ENCODE measurements at places on chromosomes 11 and 22.

GRCh38 chr11:33692013-33692504 lies 8.6 kb downstream of the C11orf91 start:
- DNase-seq: no peak

DNA sequence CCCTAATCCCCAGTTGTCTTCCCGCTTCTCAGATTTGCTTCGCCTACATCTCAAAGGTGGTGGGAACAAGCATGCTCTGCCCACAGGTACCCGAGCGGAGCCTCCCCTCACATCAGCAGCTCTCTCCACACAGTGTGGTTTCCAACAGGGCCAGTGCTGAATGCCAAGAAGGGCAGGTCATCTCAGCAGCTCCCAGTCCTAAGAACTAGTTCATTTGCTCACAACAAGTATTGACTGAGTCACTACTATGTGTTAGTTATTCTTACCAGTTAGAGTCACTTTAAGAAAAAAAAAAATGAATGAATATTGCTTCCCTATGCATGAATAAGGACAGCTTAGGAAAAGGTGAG lies 66.2 kb downstream of the THAP12 start:
- DNase-seq: no peak

DNA sequence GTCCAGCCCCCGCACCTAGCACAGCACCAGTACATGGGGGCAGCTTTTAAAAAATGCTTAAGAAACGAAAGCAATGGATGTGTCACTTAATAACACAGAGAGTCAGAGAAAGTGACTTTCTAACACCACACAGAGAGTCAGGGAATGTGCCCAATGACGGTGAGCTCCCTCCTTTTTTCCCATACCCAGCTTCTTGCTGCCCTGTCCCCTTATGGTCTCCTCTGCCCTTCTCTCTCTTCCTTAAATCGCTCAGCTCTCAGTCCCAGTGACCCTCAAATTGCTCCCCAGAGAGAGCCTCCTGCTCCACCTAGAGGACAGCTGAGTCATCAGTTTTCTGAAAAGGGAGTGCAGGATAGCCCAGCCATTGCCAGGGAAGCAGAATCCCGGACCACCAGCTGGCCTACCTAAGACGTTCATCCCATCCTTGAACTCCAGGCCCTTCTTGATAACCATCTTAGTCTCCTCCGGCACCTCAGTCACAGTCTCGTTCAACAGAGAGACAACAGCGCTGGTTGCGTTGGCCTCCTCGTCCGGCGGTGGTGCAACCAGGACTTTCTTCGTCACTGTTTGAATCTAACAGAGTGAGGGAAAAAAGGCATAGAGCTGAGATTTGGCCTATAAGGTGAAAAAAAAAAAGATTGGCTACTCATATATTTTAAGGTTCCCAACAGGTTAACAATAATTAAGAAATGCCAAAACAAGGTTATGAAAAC lies 113.5 kb downstream of the SLC1A2 start:
- peak; percentile 14 for DNase-seq

DNA sequence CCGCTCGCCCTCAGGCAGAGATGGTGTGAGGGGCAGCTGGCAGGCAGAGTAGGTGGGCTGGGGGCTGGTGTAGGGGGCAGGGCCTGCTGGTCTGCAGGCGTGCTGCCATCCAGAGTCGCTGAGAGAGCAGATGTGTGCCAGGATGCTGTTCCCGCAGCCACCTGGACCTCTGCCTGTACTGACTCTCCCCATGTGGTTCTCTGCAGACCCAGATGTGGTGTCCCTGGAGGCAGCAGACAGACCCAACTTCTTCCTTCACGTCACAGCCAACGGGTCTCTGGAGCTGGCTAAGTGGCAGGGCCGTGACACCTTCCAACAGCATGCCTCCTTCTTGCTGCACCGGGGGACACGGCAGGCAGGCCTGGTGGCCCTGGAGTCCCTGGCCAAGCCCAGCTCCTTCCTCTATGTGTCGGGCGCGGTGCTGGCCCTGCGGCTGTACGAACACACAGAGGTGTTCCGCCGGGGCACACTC lies 58.6 kb downstream of the OTOG start:
- DNase-seq: no peak

GRCh38 chr11:64687204-64687603 lies 35.8 kb downstream of the NRXN2 start:
- no peak for DNase-seq

- DNase-seq: no peak
Observed at GRCh38 chr22:30890686-30891442, 77.7 kb downstream of the MORC2 start.

- no peak for DNase-seq
Observed at GRCh38 chr22:21055880-21056319, 10.2 kb downstream of the LRRC74B start.

GRCh38 chr11:7936615-7937014 lies 4.9 kb downstream of the OR10A3 start:
- DNase-seq: no peak

- no peak for DNase-seq
Observed at GRCh38 chr22:33139937-33140336, 81.8 kb upstream of the SYN3 start.

DNA sequence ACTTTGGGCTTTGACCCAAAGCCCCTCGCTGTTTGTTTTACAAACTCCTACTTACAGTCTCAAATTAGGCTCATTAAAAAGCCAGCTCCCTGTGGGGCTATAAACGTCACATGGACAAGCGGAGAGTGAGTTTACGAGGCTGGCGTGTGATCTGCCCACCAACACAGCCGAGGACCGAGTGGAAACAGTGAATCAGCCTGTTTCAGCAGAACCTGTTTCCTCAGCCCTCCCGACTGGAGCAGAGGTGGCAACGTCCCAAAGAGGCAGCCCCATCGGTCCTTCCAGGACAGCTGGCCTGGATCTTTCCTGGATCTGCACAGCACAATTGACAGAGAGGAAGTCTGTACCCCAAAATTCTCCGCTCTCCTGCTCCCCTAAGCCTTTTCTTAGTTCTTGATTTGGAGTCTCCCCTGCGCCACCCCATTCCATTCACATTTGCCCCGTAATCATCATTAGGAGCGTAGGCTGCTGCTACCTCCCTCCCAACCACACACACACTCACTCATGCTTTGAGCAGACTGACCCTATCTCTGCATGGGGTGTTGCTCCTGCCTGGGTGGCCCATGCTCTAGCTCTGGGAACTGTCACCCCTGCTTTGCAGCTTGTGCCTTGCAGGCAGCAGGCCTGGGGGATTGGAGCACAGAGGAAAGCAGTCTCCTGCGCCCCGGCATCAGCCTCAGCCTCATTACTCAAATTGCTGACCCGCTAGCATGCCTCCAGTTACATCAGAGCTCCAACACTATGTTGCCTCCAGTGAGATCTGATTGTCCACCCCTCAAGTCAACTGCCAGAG lies 117.8 kb downstream of the NAT10 start:
- no peak for DNase-seq

DNA sequence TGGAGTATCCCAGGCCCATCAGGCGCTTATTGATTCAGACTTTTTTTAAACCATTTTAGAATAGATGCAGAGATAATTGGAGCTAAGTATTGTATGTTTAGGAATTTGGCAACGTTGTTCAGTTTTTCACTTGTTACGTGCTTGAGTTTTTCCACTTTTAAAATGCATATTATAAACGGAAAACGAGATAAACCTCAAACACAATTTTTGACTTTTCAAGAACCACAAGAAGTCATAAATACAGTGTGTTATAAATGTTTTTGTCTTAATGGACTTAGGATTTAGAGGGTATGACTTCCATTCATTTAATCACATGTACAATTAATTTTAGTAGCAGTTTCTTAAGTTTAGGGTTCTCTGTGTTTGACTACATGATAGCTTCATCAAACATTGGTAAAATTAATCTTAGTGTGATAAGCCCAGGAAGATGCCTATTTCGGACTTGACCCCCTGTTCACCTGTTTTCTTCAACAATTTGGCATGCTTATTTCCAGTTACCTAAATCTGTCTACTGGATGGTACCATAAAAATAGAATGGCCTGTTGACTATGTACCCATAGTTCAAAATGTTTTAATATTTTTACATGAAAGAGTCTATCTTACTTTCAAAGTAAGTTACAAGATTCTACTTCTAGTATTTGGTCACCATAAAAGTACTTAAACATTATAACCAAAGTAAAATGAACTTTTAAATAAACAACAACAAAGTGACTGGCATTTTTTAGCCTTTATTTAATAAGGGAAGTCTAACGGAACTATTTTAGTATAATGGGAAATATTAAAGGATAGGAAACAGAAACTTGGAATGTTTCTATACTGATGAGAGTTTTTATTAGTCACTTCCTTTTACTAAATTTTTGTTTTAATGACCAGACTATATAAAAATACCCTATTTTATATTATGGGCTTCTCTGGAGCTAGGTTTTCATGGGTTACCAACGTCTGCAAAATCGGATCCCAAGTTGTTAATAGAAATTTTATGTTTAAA lies 1.4 kb downstream of the ZC3H12C start:
- no peak for DNase-seq

DNA sequence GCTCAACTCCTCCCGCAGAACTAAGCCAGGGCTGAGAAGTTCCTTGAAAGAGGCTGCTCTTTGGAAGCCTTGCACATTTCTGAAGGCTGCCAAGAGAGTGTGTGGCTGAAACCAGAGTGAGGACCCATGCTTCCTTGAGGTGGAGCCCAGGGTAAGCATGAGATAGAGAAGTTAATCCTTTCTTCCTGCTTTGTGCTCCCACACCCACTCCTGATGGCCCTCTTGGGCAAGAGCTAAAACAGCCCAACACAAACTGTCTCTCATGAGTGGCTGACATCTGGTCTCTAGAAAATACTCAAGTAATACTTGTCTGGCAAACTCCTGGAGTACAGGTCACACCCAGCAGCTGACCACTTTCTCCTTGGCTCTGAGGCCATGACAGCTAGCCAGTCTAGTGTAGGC lies 523.7 kb downstream of the INSC start:
- no peak for DNase-seq

GRCh38 chr11:58497951-58498350 lies 10.0 kb downstream of the OR5B21 start:
- DNase-seq: no peak

- no peak for DNase-seq
Observed at GRCh38 chr22:24420072-24420976, 7.1 kb upstream of the ADORA2A start.

DNA sequence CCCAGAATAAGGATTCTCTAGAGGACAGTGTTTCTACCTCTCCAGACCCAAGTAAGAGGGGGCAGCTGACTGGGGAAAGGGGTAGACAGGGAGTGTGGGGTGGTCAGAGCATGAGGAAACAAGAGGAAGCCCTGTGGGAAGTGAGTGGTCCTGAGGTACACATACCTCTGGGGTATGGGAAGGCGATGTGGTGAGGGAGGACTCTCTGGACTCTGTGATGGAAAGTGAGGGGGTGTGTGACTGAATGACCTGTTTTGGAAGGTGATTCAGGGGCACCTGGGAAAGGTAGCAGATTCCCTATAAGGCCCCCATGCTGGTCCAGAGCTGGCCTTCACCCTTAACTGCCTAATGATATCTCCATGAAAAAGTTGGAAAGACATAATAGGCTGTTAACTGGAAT lies 80.1 kb downstream of the DEPDC5 start:
- DNase-seq: no peak

- no peak for DNase-seq
Observed at GRCh38 chr22:47681411-47682165, 919.1 kb downstream of the TBC1D22A start.

GRCh38 chr11:15228331-15228849 lies 113.7 kb downstream of the INSC start:
- DNase-seq: no peak

DNA sequence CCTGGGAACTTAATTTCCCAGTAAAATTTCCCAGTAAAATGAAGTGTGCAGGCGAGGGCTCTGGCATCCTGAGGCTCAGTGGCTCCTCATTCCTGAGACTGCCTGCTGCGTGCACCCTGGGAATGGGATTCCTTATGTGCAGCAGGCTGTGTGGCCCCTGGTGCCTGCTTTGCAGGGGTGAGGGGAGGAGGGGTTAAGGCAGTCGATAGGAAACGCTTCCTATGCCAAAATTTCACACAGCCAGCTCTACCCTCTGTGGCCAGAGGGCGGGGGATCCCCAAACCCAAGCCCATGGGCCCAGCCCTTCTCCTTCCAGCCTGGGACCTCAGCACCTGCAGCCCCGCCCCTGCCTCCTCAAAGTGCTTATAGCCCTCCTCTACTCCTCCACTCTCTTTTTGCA lies 12.1 kb upstream of the BAIAP2L2 start:
- DNase-seq: no peak

DNA sequence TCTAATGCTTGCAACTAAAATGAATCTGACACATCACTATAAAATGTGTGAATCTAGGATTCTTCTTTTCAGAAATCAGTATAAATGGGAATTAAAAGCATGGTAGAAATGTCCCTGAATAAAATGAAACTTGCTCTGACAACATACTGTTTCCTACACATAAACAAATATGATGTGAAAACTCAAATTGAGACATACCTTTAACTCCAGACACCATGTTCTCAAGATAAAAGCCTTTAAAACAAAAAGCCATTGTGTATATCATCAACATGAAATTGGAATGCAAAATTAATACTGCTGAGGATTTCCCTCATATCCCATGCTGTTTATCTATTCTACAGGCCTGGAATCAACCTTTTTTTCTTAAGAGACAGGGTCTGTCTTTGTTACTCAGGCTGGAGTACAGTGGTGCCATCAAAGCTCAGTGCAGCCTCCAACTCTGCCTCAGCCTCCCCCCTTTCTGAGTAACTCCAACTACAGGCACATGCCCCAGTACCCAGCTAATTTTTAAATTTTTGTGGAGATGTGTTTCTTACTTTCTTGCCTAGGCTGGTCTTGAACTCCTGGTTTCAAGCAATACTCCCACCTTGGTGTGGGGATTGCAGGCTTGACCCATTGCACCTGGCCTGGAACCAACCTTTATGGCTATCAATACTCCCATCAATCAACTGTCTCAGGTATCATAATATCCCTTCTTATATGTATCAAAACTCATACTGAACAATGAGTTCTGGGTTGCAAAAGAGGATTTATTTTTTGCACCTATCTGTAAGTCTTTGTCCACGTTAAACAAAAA lies 6.7 kb downstream of the TAF1D start:
- no peak for DNase-seq

DNA sequence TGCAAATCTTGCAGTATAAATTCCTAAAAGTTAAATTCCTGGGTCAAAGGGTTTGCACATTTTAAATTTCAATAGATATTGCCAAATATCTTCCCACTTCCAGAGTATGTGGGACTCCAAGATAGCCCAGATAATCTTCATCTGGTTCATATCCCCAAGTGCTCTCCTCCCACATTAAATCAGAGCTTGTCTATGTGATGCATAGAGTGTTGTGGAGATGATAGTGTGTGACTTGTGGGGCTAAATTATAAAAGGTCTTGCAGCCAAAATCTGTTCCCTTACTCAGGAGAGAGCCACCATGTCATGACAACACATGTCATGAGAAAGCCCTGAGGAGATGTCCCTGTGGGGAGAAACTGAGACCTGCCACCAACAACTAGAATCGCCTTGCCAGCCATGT lies 39.9 kb upstream of the TEAD1 start:
- no peak for DNase-seq

DNA sequence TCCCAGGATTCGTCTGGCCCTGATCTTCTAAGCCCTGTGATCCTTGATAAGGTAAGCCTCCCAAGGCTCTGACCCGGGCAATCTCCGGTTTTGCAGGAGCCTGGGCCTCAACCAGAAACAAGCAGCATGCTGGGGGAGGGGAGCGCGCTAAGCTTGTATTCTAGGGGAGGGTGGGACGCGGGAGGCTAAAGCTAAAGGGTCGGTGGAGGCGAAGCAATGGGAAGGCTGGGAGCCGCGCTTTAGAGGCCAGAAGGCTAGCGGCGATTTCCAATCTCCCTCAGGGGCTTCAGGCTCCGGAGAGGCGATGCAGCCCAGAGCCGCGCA lies 753 bp downstream of the PTPN5 start:
- no peak for DNase-seq

- no peak for DNase-seq
Observed at GRCh38 chr11:1269957-1270356, 39.5 kb downstream of the TOLLIP start.

GRCh38 chr11:59198726-59199125 lies 14.0 kb downstream of the MPEG1 start:
- no peak for DNase-seq

All from stimulated activated CD8-positive, alpha-beta memory T cell treated with anti-CD3 and anti-CD28 coated beads, Interleukin-4, amount 100 ng/mL, for 1 hour (primary cell).